ENCODE measurements at places on chromosomes 13 and 19.

DNA sequence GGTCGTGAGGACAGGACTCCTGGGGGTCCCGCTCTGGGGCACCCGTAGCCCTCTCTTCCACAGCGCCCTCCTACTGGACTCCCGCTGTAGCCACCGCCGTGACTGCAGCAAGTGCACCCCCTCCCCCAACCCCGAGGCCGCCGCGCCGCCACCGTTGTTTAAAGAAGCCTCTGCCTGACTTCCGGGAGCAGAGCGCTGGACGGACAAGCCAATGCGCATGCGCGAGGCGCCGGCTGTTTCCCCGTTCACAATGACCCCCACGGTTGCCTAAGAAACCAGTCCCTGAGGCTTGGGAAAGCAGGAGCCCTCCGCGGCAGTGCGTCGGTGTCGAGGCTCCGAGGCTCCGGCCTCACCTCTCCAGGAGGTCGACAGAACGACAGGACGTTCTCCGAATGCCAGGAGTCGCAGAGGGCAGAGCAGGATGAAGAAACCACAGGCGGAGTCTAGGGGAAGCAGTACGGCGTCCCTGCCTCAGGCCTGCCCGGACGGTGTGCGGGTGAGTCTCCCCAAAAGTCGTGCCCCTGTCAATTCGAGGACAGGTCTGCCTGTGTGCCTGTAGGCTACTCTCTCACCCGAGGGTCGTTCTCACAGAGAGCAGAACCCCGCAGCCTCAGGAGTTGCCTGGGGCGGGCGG lies 70.5 kb upstream of the ZNF420 start:
- no peak for DNase-seq

GRCh38 chr13:60990032-60990733 lies 425.5 kb downstream of the PCDH20 start:
- DNase-seq = no peak

- no peak for DNase-seq
Observed at GRCh38 chr19:29526730-29527499, 1.1 kb downstream of the VSTM2B start.

GRCh38 chr19:41702171-41702651 lies 6.2 kb upstream of the CEACAM5 start:
- no peak for DNase-seq

GRCh38 chr19:51743405-51743804 lies 8.3 kb downstream of the FPR1 start:
- no peak for DNase-seq

- no peak for DNase-seq
Observed at GRCh38 chr13:106484537-106485193, 50.8 kb downstream of the EFNB2 start.

DNA sequence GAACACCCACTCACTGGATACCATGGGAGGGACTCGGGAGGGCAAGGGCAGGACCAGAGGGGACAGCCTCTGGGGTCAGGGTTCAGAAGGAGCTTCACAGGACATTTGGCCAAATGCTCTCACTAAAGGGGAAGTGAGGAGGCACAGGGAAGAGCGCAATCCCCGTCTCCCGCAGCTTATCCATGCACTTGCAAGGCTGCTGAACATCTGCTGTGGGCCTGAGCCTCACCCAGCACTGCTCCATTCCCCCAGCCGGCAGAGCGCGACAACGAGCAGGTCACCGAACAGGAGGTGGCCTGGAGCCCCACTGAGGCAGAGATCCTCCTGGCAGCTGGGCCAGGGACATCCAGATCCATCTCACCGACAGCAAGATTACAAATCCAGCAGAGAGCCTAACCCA lies 23.3 kb downstream of the ELAVL1 start:
- no peak for DNase-seq

Data from stimulated activated CD8-positive, alpha-beta memory T cell treated with anti-CD3 and anti-CD28 coated beads, Interleukin-4, amount 100 ng/mL, for 4 hours (primary cell).